Esophagus squamous epithelium (tissue), 5 donors: ENCODE measurements at places on chromosomes 16 and 17.

- DNase-seq: no peak
These were observed 5.8 kb downstream of the ADCY7 start for GRCh38 chr16:50272111-50272571.

DNA sequence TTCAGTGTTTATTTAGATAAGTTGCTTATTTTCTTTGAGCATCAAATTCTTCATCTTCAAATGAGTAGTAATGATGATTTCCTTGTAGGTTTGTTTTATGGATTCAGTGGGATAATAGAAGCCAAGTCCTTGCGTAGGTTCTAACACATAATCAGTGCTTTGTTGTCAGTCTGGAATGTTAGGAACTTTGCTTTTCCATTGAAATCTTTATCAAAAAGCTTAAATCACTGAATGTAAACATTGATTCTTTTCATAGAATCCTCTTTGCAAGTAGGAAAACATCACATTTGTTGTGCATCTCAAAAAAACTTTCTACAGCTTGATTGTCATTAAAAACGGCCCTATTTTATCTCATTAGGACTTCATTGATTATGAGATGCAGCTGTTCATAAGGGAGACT lies 490.3 kb upstream of the GOT2 start:
- DNase-seq: no peak

DNA sequence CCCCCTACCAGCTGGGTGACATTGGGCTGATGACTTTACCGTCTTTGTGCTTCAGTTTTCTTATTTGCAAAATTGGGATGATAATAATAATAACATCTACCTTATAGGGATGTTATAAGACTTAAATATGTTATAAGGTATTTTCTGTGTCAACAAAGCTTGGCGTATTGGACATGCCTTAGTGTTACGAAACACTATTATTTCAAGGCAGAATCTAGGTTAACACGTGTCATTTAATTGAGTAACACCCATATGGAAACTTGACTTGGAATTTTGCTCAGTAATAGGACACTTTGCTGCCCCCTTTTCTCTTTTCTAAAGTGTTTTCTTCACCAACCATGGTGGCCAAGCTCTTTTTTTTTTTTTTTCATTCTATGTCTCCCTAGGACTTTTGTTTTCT lies 294.2 kb upstream of the SALL1 start:
- no peak for DNase-seq

DNA sequence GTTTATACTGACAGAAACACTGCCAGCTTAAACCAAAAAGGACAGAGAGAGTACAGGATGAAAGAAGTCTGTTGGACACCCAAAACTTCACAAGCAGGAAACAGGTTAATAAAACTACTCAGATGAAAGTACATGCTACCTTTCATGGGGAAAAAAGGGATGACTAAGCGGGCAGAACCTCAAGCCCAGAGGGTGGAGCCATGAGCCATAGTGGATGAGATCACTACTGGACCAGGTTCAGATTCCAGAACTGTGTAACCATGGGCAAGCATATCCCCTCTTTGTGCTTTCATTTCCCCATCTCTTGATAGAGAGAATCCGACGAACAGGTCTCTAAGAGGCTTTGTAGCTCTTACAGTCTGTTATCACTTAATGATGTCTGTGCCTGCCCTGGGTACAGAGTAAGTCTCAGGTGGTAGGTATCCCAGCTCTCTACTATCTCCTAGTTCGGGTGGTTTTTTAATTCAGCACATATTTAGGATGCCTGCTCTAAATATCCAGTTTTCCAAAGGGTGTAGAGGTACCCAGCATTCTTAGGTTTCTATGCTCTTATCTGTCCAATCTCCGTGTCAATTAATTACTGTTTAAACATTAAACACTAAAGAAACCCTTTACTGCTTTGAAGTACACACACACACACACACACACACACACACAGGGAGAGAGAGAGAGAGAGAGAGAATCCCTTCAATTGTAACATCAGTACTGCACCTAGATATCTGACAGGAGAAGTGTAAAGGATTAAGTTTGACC lies 206.7 kb downstream of the ZNF423 start:
- no peak for DNase-seq

GRCh38 chr17:17455173-17455572 lies 21.6 kb upstream of the MED9 start:
- DNase-seq: no peak

DNA sequence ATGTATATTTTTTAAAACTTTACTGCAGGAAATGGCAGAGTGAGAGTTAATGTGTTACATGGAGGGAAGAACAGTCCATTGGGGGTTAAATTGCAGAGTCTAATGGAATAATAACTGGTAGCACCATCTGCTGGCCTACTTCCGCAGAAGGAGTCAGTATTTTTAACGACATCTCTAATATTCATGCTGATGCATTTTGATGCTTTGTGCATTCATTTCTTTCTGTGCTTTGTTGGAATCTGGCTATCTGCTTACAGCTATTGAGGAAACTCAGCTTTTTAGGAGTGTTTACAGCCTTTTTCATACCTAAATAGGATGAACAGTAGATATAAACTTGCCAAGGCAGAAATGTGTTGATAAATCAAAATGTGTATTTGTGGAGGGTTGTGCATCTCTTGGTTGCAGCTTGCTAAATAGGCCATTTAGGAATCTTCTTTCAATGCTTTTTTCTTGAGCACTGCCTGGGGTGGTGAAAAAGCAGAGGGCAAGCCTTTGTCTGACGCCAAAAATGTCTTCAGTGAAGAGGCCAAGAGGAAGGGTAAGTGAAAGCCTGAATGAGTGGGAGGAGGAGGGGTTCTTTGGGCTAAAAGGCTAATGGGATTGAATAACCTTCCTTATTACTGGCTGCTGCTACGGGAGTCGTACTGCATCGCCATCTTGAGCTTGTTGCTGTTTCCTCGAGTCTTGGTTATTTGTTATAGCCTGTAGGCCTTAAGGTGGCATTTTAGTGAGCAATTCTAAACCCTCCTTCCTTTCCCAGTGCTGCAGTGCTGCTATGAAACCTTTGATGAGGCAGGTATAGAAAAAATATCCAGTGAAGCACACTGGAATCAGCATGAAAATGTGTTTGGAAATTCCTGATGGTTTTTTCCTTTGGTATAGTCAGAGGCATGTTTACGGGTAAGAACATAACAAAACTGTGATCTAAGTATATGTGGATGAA lies 153.3 kb downstream of the CHD9 start:
- no peak for DNase-seq

- no peak for DNase-seq
These were observed 1.3 kb downstream of the KCTD2 start for GRCh38 chr17:75048249-75048878.

GRCh38 chr17:38996660-38997337 lies 29.6 kb upstream of the FBXO47 start:
- DNase-seq: no peak

DNA sequence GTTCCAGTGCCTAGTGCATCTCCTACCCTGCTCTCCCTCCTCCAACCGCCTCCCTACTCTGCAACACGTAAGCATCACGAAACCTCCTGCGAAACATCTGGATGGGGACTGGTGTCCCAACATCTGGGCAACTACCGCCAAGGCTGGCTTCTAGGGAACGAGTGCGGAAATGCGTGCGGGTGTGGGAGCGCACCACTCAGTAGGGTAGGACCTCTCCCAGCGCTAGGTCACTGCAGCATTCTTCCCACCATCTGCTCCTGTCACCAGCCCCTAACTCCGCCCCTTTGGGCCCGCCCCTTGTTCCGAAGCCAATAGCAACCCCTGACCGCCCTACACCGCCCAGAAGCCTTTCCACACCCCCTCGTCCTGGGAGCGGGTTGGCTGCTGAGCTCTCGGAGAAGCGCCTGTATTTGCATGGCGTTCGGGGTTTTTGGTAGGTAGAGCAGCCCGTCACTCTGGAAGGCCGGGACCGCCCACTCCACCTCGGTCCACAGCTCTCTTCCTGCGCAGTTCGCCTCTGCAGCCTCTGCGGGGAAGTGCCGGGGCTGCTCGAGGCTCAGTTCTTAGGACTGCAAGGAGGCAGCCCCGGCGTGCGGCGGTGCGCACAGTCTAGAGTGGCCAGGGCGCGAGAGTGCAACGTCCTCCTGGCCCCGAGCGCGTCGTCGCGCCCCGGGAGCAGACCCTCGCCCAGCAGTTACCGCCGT lies at the start of gene HS3ST3B1:
HS3ST3B1 (plus strand) TSS at position 507 of the 704 bp plus-strand sequence. CDS start 438 bp downstream, outside the sequence.
- DNase-seq: peak; percentile 84

DNA sequence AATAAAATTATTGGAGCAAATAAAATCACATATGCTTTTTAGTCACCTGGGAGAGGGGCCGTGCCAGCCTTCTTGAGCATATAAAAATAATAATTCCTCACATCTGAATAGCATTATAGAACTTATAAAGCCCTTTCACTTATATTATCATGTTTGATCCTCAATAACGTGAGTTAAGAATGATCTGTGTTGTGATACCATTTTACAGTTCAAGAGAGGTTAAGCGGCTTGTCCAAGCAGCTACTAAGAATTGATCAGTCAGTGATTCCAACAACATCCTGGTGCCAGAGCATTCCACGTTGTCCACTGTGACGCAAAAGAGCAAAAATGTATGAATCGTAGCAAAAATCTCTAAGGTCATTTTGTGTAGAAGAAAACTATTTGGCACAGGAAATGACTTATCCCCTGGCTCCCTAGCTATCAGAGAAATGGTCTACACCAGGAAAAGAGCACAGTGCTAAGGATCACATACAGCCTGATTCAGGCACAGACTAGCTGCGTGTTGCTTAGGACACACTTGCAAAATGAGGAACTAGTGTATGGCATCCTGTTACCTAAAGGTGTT lies 33.0 kb downstream of the ANKFN1 start:
- DNase-seq: no peak

DNA sequence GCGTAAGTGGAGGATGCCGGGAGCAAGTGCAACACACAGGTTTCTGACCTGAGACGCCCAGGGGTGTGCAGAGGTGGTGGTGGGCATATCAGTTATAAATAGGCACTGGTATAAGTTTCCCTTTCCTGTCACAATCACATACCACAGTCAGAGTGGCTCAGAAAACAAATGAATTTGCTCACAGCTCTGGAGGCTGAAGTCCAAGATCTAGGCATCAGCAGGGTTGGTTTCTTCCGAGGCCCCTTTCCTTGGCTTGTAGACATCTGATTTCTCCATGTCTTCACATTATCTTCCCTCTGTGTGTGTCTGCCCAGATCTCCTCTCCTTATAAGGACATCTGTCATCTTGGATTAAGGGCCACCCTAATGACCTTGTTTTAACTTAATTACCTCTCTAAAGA lies 250.5 kb upstream of the TNRC6C start:
- no peak for DNase-seq

DNA sequence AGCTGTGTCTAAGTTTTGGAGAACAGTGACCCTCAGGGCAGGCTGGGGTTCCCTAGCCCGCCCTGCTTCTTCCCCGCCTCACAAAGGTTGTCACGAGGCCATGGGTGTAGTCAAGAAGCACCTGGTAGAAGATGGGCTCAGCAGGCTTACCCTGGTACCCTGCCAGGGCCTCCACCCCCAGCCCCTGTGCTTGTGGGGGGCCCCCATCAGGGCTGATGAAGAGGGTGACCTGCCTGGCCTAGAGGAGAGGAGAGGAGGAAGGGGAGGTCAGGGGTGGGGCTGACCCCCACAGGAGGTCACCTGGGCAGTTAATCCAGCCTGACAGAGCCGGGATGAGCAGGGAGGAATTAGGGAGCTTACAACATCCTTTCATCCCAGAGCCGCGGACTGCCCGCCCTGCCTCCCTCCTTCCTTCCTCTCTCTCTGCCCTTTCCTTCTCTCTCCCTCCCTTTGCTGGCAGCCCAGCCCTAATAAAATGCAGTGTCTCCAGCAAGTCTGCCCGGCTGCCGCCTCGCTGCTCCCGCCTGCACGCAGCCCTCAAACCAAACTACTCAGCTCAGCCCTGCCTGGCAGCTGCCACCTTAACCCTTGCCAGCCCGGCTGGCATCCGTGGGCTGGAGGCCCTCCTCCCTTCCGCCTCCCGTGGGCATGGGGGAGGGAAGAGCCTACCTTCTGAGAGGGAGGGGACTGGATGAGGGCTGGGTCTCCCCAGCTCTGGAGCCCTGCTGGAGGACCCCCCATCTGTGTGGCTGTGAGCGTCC lies 7.2 kb downstream of the DLX3 start:
- no peak for DNase-seq

GRCh38 chr17:39026980-39027451 lies 59.8 kb upstream of the FBXO47 start:
- no peak for DNase-seq

- DNase-seq: no peak
These were observed 50.8 kb downstream of the BMERB1 start for GRCh38 chr16:15485175-15485574.

DNA sequence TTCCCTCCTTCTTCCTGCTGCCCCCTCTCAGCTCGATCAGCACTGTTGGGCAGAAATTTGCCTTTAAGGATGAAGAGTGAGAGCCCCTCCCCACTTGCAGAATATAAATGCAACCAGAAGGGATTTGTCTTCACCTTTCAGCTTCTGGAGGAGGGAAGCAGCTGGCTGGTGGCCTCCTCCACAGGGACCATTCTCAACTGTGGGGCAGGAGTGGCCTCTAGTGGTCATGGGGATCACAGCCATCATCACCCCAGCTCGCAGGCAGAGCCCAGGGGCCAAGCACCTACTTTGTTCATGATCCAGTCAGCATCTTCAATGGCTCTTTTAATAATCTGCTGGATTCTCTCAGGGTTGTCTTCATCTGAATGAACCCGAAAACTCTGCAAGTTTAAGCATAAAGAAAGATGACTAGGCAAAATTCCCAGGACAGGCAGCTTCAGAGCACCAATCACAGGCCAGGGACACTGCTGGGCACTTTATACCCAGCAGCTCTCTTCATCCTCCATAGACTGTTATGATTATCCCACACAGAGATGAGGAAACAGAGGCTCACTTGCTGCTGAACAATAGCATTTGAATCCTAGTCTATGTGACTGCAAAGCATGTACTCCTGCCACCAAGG lies 13.1 kb downstream of the LYRM9 start:
- DNase-seq: no peak

DNA sequence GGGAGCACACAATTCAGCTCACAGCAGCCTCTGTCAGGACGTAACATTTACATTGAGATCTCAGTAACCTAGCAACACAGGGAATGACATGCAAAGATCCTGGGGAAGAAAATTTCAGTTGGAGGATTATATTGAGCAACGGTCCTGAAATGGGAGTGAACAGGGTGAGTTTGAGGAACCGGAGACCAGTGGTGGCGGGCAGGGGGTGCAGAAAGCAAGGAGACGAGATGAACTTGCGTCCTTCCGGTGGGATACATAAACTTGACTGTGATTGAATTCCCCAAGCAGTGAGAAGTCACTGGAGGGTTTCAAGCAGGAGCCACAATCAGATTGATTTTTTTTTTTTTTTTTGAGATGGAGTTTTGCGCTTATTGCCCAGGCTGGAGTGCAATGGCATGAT lies 51.5 kb downstream of the SHISA6 start:
- DNase-seq: no peak

- no peak for DNase-seq
These were observed 29.7 kb downstream of the MYO15A start for GRCh38 chr17:18138065-18138749.

- DNase-seq: no peak
These were observed 9.0 kb upstream of the NXPH3 start for GRCh38 chr17:49566668-49567071.

- no peak for DNase-seq
These were observed 3.3 kb downstream of the TSPOAP1 start for GRCh38 chr17:58325289-58325726.

- DNase-seq: no peak
These were observed 9.9 kb downstream of the HAS3 start for GRCh38 chr16:69115361-69115760.
